ENCODE measurements at places on chromosomes 1 and 21.

- DNase-seq = no peak
Observed at GRCh38 chr1:85847356-85847755, 139.1 kb upstream of the ZNHIT6 start.

DNA sequence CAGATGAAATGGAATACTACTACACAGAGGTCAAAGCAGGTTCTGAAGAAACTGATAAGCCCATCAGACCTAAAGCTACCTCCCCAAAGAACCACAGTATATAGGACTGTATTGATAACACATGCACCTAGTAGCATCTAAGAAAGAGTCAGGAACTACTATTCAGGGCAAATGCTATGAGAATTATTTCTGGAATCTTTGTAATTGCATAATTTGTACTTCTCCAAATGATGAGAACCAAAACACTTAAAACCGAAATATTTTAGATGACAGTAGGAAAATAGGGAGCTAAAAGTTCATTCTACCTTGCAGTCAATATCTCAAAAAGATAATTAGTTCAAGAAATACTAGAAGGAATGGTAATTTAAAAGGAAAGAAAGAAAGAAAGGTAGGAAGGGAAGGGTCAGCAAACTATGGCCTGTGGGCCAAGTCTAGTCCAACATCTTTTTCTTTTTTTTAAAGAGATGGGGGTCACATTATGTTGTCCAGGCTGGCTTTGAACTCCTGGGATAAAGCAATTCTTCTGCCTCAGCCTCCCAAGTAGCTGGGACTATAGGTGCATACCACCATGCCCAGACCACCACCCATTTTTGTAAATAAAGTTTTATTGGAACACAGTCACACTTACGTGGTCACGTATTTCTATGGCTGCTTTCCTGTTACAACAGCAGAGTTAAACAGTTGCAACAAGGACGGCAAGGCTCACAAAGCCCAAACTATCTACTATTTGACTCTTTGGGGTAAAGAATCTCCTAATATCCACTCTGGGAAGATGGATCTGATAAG lies 24.0 kb downstream of the EGLN1 start:
- no peak for DNase-seq

DNA sequence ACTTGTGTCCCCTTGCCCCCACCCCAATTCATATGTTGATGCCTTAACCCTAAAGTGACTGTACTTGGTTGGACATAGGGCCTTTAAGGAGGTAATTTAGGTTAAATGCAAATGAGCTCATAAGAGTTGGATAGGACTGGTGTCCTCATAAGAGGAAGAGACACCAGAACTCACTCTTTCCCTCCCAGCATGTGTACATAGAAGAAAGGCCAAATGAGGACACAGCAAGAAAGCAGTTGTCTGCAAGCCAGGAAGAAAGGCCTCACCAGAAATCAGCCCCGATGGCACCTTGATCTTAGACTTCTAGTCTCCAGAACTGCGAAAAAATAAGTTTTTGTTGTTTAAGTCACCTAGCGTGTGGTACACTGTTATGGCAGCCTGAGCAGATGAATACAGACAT lies 45.5 kb downstream of the RAB3GAP2 start:
- DNase-seq = no peak

DNA sequence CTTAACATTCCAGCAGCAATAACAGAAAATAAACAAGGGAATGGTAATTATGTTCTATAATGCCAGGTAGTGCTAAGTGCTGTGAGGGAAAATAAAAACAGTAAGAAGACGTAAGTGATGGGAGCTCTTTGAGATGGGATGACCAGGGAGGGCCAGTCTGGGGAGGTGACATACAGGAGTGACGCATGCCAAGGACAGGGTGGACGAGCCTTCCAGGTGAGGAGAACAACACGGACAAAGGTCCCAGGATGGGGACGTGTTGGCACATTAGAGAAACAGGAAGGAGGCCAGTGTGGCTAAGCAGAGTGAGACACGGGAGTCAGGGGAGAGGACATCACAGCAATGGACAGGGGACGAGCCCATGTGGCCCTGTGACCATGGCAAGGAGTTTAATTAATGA lies 11.7 kb upstream of the LRRC52 start:
- no peak for DNase-seq

DNA sequence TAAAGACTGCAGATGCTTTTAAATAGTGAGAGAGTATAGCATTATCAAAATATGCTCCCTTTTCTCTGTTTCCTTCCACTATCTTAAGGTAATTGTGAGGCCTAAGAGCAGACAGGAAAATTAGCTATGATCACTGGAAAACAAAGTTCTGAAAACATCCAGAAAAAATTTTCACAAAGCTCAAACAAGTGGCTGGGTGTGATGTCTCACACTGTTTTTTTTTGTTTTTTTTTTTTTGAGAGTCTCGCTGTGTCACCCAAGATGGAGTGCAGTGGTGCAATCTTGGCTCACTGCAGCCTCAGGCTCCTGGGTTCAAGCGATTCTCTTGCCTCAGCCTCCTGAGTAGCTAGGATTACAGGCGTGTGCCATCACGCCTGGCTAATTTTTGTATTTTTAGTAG lies 7.2 kb downstream of the WDTC1 start:
- no peak for DNase-seq

DNA sequence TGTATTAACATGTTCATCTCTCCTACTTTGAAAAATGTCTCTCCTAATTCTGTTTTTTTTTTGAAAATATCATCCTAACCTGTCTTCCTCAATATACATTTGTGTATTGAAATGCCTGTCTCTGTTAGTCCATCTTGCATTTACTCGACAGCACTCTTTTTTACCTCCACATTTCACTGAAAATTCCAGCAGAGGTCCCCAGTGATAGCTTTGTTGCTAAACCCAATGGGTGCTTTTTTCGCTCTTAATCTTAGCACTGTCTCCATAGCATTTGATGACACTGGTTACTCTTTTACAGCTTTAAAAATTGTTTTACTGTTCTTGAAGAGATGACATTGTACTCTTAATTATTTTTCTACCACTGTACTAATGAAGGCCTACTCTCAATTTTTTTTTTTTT lies 10.8 kb downstream of the OSBPL9 start:
- no peak for DNase-seq

- DNase-seq = no peak
Observed at GRCh38 chr1:47696737-47697441, 259.0 kb downstream of the FOXD2 start.

- no peak for DNase-seq
Observed at GRCh38 chr1:161379071-161379470, 11.4 kb upstream of the CFAP126 start.

GRCh38 chr1:235997931-235998330 lies 67.0 kb downstream of the NID1 start:
- no peak for DNase-seq

DNA sequence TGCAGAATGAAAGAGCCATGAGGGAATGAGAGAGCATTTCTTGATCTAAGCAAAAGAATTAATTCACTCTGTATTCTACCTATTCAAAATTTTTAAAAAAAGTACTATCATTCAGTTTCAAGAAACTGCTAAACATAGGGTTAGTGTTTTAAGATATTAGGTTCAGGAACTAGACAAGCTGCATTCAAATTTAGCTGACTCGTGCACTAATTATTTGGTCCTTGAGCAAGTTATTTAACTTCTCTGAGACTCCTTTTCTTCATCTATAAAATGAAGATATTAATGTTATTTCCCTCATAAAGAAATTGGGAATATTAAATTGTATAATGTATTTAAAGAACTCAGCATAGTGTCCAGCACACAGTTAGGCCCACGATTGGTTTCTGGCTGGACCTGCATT lies 75.0 kb upstream of the USH2A start:
- DNase-seq = no peak

DNA sequence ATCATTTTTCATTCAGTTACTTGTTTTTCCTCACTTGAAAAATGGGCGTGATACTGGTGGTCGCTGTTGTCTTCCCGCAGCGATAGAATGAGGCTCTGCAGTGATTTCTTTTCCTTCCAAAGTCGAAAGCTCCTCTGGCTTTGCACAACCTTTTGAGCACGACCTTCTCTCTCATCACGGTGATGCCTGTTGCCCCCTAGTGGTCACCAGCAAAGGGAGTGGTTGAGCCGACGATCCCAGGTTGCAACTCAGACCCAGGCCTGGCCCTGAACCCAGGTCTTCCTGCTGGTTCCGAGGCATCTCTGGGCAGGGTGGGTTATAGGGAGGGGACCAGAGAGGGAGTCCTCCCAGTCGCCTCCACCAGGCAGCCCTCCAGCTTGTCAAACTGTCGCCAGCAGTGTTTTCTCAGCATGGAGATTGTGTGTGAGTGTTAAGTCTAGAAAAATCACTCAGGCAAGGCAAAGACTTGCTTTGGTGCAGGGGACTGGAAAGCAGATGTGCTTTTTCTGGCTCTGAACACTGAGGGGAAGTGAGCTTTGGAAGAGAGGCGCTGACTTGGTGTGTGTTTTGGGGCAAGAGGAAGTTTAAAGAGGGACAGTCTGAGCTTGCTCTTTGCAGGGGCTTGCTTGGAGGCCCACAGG lies 285.3 kb downstream of the CAMTA1 start:
- no peak for DNase-seq

DNA sequence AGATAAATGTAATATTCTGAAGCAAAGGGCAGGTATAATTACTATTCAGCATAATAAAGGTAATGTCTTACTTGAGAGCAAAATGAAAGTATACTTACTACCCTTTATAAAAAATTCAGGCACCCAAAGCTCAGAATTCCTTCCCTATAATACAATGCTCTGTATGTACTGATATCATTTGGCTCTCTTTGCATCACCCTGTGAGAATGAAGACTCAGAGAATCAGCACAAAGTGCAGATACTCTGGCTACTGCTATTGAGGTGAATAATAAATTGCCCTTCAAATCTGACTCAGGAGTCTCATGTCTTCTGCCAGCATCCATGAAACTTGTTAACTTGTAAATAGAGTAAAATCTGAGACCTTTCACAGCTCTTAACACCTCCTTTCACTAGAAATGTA lies 108.5 kb upstream of the KCTD3 start:
- DNase-seq = no peak

- no peak for DNase-seq
Observed at GRCh38 chr1:17802164-17802563, 47.0 kb downstream of the ACTL8 start.

- DNase-seq = no peak
Observed at GRCh38 chr1:152774875-152775274, at the start of gene LCE1F. TSS of gene LCE1F (plus strand) at chr1:152775140. CDS start at chr1:152776372, 1,232 bp downstream.

- DNase-seq = no peak
Observed at GRCh38 chr1:36225283-36225899, 1.1 kb downstream of the THRAP3 start.

- DNase-seq = no peak
Observed at GRCh38 chr1:111631502-111631901, 11.9 kb downstream of the RAP1A start.

DNA sequence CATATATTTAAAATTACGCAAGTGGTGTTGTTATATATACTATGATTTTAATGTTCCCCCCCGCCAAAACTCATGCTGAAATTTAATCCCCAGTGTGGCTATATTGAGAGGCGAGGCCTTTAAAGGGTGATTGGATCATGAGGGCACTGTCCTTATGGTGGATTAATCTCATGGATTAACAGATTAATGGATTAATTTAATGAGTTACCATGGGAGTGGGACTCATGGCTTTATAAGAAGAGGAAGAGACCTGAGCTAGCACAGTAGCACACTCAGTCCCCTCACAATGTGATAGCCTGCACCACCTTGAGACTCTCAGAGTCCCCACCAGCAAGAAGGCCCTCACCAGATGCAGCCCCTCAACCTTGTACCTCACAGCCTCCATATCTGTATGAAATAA lies 34.8 kb downstream of the C1orf198 start:
- no peak for DNase-seq

GRCh38 chr1:223551610-223552009 lies 113.9 kb downstream of the CAPN8 start:
- DNase-seq = no peak

GRCh38 chr1:147264158-147264768 lies 21.8 kb downstream of the CHD1L start:
- no peak for DNase-seq

DNA sequence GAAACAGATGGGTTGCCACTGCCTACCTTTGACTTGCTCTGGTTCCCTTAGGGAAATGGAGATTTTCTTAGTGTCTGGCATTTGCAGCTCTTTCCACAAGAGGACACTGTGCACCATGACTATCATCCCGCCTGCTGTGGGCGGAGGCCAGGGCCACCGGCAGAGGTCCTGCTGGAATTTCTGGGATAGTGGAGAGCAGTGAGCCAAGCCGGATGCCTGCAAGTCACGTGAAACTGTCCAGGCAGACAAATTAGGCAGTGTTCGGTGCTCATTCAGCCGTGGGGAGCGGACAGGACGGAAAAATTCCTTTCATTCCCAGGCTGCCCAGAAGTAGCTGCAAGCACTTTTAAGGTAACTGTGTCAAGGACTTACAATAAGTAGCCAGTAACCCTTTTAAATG lies 43.4 kb downstream of the IGSF5 start:
- DNase-seq = no peak

DNA sequence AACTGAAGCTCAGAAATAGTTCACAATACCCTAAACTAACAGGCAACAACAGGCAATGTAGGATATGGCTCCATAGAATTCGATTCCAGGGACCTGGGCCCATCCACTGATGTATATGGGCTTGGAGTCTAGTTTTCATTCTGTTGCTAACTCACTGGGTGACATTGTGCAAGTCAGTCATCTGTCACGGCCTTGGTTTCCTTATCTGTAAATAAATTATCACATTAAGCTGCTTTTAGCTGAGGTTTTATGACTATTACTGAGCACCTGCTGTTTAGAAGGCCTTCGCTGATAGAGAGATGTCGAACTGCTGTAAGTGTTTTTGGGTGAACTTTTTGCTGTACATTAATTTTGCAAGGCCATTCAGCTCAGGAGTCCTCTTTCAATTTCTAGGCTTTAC lies 22.9 kb upstream of the ERO1B start:
- no peak for DNase-seq

- no peak for DNase-seq
Observed at GRCh38 chr1:229928767-229929166, 138.3 kb upstream of the GALNT2 start.

DNA sequence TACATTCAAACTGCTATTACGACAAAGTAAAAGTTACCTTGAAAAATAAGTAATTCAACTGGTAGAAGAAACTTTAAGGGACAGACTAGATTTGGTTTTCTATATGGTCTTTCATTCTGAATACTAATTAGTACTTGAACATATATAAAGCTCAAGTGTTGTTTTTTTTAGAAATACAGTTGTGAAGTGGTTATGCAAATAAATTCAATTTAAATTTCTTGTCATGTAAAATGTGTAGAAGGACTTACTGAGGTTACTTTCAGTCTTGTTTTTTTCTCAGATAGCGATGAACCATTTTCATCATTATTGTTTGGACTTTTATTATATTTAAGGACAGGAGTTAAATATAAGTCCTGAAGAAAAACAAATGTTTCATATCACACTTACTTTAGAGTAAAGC lies 24.4 kb downstream of the HS2ST1 start:
- no peak for DNase-seq

DNA sequence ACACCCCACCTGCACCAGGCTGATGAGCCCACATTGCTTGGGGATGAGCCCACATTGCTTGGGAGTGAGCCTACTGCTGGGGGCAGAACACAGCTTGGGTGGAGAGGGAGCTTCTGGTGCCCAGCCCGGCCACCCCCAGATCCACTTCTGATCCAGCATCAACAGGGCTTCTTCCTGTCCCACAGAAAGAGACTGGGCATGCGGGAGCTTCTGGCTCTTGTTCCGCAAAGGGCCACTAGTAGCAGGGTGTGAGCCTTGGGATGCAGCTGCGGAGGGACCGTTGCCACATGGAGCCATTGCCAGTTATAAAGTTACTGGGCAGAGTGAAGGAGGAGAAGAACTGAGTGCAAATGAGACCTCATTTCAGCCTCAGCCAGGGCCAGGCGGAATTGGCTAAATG lies 36.3 kb downstream of the PKP1 start:
- DNase-seq = no peak

- no peak for DNase-seq
Observed at GRCh38 chr21:39662411-39662953, 49.7 kb downstream of the B3GALT5 start.

All from stimulated activated CD8-positive, alpha-beta memory T cell treated with anti-CD3 and anti-CD28 coated beads, Interleukin-12 subunit alpha, Interleukin-12 subunit beta, amount 100 ng/mL, for 4 hours (primary cell).